IPS-NIHi11 (cell line): ENCODE measurements at places on chromosomes 7 and 10.

DNA sequence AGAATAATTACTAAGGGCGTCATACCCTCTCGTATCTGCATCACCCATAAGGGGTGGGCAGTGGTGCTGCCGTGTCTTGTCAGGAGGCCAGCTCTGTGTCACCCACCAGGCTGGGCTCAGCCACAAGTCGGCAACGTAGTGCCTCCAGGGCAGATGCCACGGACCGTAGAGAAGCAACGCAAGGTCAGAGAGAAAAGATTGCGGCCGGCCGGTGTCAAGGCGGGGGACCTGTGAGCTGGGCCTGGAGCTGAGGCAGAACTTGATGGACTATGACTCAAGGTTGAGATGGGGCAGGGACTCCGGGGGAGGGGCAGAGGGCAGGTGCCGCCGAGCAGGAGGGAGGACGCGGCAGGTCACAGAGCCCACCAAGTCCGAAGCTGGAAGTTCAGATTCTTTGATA lies 29.5 kb downstream of the FOXK1 start:
- no peak for DNase-seq

DNA sequence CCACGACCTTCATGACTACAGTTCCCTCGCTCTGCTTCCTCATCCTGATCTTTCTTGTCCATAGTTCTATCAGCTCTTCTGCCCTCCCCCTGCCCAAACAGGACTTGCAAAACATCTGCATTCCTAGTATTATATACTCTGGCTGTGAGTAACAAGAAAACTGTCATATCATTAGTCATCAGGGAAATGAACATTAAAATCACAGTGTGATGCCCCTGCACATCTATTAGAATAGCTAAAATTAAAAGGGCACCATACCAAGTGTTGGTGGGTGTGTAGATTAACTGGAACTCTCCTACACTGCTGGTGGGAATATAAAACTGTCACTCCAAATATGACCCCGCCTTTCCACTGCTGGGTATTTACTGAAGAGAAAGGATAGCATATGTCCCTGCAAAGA lies 141.8 kb downstream of the C7orf25 start:
- no peak for DNase-seq

DNA sequence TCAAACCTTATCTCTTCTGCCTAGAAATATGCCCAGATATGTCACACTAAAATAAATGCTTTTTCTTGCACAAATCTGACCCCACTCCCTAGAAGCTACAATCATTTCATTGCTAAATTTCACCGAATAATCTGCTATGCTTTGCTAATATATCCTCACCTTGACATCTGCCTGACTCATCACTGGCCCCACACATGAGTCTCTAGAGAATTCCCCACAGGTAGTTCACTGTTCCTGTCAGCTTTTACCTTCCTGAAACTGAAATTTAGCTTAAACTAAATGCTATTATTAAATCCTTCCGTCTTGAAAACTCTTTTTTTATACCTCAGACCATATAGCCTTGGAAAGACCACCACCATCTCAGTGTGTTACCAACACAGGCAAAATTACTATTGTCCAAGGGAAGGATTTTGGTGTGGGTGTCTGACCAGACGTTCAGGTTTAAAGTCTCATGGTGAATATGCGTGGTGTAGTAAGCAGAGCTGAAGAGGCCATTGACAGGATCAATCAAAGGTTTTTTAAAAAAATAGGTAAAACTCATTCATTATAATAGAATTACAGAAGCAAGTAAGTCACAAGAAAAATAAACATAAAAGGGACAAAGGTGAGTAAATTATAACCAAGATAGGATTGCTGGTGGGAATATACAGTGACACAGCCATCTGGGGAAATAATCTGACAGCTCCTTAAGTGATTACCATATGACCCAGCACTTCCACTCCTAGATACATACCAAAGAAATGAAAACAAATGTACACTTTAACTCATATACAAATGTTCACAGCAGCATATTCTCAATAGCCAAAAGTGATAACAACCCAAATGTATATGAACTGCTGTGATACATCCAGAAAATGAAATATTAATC lies 173.5 kb downstream of the KMT2E start:
- DNase-seq = no peak

DNA sequence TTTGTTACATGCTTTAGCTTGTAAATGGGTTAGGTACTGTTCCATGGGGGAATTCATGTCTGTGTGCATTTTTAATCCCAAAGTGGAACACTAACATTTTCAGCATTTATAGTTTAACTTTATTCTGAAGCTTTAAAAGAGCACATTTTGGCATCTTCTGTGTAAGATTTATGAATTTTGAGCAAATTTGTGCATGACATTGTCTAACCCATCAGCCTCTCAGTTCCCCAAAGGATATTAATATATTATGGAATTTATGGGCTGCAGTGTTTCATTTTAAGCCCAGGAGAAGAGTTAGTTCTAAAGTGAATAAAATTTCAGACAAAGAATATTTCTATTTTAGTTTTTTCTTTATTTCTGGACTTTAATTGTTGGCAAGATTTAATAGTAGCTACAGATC lies 421.4 kb downstream of the PLXDC2 start:
- no peak for DNase-seq

DNA sequence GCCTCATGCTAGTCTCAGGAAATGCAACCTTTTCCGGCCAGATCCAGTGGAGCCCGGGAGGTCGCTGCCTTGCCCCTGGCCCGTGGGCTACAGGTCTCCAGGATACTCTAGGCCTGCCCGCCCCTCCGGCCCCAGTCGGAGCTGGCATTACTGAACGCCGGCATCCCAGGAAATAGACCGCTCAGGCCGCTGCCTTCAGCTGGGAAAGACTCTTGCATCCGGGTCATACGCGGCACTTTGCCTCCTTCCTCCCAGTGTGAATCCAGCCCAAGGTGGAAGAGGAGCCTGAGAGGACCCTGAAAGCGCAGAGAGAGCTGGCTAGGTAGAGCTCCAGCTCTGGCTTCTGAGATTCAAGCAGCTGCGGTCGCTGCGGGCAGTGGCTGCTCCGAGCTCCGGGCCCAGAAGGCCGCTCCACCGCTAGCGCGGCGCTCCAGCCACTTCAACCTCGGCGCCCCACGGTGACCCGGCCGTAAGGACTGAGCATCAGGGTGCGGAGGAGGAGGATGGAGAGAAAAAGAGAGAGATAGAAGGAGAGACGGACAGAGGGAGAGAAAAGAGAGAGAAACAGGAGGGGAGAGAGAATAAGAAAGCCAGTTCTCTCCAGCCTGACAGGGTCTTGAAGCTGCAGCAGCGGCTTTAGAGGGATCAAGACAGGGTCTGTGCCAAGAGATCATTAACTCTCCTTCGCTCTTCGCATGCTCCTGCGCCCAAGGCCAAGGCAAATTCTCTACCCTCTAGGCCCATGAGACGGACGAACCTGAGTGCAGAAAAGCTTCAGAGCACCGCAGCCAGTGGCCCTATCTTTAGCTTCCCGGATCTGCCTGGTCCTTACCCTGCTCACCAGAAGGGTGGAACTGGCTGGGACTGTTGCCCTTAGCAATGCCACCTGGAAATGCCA lies 1.8 kb upstream of the HOXA10 start:
- DNase-seq = peak; percentile 10

DNA sequence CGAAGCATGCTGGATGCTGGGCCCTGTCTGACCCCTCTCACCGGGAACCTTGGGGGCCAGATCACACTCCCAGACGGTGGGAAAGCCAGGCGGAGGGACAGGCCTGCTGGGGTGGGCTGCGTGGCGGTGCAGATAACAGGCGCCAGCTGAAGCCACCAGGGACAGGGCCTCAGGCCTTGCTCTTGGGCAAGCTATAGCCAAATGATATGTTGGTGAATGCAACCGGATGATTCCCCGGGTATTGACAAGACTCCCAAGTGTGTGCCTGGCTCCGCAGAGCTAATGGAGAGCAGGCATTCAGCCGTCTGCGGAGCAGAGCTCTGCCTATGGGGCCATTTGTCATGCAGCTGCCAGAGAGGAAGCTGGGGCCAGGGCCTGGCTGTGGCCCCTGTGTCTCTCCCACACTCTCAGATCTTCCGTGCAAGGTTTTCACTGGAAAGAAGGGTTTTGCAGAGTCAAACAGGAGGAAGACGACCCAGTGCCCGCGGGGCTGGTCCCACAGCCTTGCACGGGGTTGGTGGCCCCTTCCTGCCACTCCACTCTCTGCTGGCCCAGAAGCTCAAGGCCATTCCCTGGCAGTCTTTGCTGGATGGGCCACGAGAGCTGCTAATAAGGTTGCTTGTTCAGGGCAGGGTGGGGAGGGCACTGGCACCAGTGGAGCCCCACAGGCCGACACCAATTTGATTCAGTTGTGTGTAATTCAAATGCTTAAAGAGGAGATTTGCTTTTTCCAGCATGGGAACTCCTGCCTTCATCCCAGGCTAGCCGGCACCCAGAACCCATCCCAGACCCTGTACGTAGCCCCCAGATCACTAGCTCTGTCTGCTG lies 91.8 kb downstream of the PRKAG2 start:
- no peak for DNase-seq

DNA sequence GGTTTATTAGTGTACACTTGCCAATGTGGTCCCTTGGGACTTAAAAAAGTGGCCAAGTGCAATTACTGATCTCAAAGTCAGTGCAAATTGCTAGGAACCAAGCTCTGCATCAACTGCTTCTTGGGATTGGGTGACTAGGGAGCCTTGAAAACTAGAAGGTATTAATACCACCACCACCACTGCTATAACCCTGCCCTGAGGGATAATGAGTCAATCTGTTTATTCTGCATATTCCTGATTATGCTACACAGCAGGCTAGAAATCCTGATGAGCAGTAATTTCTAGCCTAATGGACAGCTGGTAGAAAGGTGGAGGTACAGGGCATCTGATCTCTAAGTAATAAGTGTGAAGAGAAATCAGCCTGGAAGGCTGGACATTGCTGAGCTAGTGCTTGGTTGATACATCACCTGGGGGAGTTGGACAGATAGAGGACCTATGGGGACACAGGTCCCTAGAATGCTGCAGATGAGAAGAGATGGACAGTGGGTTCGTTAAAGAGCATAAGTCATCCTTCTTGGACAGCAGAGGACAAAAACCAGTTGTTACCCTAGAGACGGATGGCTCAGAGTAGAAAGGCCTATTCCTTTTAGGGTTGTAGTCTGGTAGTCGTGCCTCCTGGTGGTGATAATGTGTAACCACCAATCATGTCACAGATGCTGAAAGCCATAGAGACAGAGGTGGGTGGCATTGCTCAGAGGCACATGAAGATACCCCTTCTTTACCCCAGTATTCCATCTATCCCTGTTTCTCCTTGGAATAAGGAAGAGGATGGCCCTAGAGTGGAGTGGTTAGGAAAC lies 554.8 kb downstream of the SORCS1 start:
- DNase-seq = peak; percentile 68

DNA sequence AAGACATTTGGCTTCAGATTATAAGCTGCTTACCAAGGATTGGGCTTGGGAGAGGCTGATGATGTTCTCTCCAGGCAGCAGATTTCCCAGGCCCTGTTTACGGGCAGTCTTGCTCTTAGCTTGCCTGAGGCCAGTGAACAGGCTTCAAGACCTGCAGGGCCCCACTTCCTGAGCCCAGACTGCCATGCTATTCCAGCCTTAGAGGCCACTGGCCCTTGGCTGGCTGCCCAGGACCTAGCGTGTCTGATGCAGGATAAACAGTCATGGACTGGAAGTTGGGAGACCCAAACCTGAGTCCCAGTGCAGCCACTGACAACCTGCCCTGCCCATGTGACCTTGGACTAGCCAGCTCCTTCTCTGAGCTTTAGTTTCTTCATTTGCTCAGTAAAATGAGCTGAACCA lies 2.9 kb downstream of the PRXL2A start:
- no peak for DNase-seq

GRCh38 chr10:70418229-70418628 lies 14.3 kb downstream of the EIF4EBP2 start:
- no peak for DNase-seq

- DNase-seq = no peak
Observed at GRCh38 chr10:78199005-78199725, 165.5 kb downstream of the RPS24 start.

DNA sequence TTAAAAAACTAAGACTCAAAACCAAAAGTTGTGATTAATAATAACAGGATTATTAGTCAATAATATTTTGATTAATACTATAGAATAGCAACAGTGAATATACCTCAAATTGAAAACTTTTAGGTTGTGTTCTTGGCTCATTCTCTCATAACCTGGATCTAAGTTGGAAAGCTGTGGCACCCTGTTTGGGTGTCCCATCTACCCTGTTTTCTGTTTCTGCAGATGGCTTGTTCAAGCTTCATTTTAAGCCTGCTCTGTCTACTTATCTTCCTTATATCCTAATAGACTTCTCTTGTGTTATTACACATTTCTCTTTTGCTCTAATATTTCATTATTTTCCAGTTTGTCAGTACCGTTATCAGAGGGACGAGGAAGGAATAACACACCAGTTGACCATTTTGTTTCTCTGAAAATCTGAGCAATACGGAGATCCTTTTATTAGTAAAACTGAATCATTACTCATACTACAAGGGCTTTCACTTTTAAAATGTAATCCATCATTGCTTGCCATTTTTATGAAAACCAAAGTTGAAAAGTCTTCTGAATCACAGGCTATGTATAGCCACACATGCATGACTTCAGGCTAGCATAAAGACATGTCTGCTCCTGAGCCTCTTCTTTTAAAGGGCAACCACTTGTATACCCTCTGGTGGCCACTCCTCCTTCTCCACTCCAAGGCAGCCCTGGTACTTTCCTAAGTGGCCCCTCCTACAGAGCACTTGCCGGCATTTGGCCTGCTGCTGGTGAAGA lies 22.3 kb downstream of the COX15 start:
- peak; percentile 28 for DNase-seq

DNA sequence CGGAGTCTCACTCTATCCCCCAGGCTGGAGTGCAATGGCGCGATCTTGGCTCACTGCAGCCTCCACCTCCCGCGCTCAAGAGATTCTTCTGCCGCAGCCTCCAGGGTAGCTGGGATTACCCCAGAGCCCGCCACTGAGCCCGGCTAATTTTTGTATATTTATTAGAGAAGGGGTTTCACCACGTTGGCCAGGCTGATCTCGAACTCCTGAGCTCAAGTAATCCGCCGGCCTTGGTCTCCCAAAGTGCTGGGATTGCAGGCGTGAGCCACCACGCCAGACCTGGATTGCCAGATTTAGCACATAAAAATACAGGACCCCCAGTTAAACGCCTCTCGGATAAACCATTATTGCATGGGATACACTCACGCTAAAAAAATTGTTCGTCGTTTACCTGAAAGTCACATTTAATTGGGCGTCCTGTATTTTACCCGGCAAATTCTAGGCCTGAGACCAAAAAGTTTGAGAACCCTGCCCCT lies 375 bp upstream of the GATAD1 start:
- DNase-seq = no peak

GRCh38 chr7:17495655-17496394 lies 197.4 kb downstream of the AHR start:
- DNase-seq = no peak

GRCh38 chr10:120328647-120329046 lies 128.4 kb upstream of the PLPP4 start:
- DNase-seq = no peak

- DNase-seq = no peak
Observed at GRCh38 chr7:116706668-116707126, 34.7 kb downstream of the MET start.

DNA sequence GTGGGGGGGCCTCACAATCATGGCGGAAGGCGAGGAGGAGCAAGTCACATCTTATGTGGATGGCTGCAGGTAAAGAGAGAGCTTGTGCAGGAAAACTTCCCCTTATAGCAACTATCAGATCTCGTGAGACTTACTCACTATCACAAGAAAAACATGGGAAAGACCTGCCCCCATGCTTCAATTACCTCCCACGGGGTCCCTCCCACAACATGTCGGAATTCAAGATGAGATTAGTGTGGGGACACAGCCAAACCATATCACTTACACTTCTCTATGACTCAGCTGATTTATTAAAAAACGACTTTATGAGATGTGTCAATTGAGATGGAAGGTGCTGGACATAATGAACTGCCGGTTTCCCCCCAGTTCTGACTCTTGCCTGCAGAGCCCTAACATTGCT lies 23.8 kb upstream of the CHN2 start:
- no peak for DNase-seq
